SW 1271 (cell line): ENCODE measurements at places on chromosomes 1 and 21.

DNA sequence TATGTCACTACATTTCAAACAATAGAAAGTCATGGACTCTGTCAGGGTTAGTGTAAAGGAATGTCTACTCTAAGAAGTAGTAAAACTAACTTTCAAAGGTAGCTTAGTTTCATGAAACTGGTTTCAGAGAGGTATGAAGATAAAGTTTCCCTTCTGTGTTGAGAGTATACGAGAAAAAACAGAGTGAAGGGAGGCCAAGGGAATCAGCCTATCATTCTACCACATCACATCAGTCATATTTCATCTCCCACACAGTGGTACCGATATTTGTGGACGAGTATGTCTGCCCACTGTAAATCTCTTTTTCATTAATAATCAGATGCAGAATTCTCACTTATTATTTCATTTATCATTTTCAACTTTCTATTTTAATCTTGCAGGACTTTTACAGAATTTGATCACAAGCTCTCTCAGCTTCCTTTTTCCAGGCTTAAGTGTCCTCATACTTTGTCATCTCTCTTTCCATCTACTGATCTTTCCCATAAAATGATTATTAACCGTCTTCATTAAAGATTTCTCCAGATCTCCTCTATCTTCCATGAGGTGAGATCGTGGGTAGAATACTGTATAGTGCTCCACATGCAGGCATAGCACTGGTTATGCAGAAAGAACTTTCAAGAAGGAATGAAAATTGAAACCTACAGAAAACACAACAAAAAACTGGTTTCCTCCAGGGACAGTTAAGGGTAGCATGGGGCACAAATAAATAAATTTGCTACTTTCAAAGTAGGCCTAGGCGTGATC, 11.5 kb upstream of the IFI16 start:
- no peak for DNase-seq

DNA sequence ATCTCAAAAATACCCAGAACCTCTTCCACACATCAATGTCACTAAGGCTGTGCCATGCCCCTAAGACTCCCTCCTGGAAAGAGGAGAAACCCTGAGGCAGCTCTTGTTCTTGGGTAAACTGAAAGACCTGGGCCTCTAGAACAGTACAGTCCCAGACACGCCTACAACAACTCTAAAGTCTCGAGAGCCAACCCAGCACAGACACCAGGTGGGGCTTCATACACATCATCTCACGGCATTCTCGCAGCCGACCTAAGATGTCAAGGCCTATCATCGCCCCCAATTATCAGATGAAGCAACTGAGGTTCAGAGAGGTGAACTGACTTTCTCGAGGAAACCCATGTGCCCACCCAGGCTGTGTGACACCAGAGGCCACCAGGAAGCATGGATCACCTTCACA, 70.6 kb downstream of the MRPL37 start:
- no peak for DNase-seq

DNA sequence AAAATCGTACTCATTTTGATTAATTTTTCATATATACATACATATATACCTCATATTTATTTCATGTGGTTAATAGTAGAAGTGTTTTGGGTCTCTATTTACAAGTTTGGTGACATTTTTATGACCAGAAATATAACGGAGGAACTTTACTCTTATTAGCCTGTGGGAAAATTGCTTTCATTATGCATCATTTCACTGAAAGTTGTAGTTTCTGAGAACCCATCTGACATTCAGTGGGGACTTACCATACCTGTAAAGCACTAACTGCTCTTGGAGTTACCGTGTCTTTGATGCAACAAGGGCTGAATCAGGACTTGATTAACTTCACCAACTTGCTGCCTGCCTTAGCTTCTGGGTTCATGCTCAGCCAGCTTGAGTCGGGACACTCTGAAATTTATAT, 49.9 kb upstream of the ITPKB start:
- DNase-seq = no peak

- DNase-seq = no peak
Observed at GRCh38 chr1:94784190-94784515, 36.0 kb upstream of the SLC44A3 start.

- no peak for DNase-seq
Observed at GRCh38 chr1:14403961-14404645, 194.4 kb upstream of the KAZN start.

- DNase-seq = no peak
Observed at GRCh38 chr1:119209596-119210295, 69.3 kb upstream of the WARS2 start.

- DNase-seq = no peak
Observed at GRCh38 chr1:67463298-67463955, 33.2 kb upstream of the SERBP1 start.
